ENCODE measurements at places on chromosomes 16 and 17. TPM values are rescaled to one million over a fixed set of nuclear protein-coding genes. Genes with fewer than 3 reads are reported as not detected.

Gene TTYH2
- total RNA-seq, result 8.3 TPM

Gene TIMP2
- 62.4 TPM for total RNA-seq

Gene ARL5C
- total RNA-seq, result not detected

Gene PRKCB
- 0.41 TPM for total RNA-seq

Gene SCGB1C2
- not detected for total RNA-seq

Gene TAC4
- total RNA-seq, result not detected

Gene C1QTNF8
- total RNA-seq, result 0.39 TPM

Gene CBLN1
- total RNA-seq, result not detected

Gene PRR29
- 0.10 TPM for total RNA-seq

Gene RAMP2
- total RNA-seq, result 1.1 TPM

Gene EVPLL
- total RNA-seq, result not detected

DNA sequence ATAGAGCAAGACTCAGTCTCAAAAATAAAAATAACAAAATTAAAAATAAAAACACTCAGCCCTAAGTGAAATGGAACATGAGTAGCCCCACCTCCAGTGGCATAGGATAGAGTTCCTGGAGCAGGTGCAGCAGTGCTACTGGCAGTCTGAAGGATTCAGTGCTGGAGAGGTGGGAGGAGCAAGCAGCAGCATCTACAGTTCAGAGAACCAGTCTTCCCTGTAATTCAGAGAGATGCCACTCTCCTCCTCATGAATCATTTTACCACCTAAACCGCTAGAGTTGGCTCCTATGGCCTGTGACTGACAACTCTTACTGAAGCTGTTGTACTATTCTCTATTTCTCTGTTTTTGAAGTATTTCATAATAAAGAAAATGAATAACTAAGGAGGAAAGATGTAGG, 56.0 kb upstream of the SMURF2 start:
- no peak for DNase-seq
- H3K27me3 ChIP-seq, result no peaks in the 10 kb centered on the region
- no peaks in the 10 kb centered on the region for H3K36me3 ChIP-seq

DNA sequence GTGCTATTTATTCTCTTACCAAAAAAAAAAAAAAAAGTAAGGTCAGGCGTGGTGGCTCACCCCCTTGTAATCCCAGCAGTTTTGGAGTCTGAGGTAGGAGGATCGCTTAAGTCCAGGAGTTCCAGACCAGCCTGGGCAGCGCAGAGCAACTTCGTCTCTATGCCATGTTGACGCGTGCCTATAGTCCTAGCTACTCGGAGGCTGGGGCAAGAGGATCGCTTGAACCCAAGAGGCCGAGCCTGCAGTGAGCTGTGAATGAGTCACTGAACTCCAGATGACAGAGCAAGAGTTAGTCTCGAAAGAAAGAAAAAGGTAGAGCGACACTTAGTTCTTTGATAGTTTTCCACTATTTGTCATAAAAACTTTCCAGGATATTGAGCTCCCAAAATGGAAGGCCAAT, 1.4 kb upstream of the TENT4B start:
- no peak for DNase-seq
- no peak overlapping the region for H3K4me3 ChIP-seq
- H3K4me1 ChIP-seq, result peaks cover 6% of the 10 kb centered on the region
- peak overlapping the region; percentile 84 for H3K27ac ChIP-seq

DNA sequence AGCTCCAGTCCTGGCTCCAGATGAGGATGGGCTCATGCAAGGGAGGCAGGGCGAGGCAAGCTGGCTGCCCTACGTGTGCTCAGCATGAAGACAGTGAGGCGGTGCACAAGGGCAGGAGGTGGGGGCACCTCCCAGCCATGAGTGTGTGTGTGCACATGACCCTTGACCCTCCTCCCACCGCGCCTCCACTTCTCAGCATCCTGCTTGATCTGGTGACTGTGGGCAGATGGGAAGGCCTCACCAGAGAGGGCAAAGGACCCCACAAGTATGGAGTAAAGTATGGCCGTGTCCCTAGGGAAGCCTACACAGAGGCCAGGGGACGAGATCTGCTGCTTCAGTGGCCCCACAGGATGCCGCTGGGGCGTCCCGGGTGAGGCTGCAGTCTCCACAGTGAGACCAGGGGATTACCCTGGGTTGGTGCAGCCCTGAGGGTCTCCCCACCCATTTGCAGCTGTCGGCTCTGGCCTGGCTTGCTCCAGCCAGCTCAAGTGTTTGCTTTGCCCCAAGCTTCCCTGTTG, 7.9 kb upstream of the RNF222 start:
- no peaks in the 10 kb centered on the region for H3K27me3 ChIP-seq
- H3K4me1 ChIP-seq, result no peaks in the 10 kb centered on the region
- H3K36me3 ChIP-seq, result no peaks in the 10 kb centered on the region
- H3K27ac ChIP-seq, result no peak overlapping the region

DNA sequence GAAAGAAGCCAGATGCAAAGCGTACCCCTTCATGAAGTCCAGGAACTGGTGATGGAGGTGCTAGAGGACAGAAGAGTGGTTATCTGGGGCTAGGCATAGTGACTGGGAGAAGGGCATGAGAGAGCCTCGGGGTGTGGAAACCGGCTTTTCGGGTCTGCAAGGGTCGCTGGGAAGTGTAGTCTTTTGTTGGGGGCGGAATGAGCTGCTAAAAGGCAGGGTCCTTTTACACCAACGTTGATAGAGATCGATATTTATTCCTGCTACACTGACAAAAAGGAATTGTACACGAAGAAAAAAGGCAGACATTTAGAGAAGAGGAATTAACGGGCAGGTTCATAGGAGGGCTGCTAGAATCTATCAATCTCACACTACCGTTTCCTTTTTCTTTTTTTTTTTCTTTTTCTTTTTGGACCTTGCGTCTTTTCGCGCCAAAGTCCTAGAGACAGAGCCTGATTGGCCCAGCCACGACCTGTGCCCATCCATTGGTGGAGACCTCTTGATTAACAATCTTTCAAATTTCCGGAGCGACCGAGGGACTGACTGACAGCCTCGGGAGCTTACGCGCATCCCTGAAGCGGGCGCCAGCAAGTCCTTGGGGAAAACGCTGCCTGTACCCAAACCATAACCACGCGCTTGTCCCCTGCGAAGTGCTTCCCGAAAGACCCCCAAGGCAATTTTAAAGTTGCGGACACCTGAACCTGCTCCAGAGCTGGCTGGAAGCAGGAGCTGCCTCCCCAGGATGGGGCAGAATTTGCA, 27.7 kb upstream of the DHRS7B start:
- no peaks in the 10 kb centered on the region for H3K27me3 ChIP-seq
- no peaks in the 10 kb centered on the region for H3K4me1 ChIP-seq
- peak; percentile 55 for DNase-seq
- peak overlapping the region; percentile 94 for H3K4me3 ChIP-seq
- H3K27ac ChIP-seq, result peak overlapping the region; percentile 83

DNA sequence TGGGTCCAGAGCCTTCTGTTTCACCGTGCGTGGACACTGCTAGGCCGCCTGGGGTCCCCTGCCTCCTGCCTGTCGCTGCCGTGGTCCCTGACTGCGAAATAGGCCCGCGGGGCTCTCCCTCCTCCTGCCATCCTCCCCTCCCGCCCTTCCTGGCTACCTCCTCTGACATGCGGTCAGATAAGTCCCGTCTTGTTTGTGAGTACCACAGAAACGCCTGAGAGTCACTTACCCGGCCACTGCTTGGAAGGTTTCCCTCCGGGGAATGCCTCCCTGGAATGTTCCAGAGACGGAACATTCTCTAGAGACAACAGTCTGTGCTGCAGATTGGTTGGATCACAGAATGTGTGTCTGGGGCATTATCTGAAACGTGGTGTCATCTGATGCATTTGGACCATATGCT, 22.7 kb downstream of the CIBAR2 start:
- no peaks in the 10 kb centered on the region for H3K36me3 ChIP-seq
- H3K27ac ChIP-seq, result no peak overlapping the region
- H3K4me1 ChIP-seq, result no peaks in the 10 kb centered on the region
- H3K27me3 ChIP-seq, result no peaks in the 10 kb centered on the region

DNA sequence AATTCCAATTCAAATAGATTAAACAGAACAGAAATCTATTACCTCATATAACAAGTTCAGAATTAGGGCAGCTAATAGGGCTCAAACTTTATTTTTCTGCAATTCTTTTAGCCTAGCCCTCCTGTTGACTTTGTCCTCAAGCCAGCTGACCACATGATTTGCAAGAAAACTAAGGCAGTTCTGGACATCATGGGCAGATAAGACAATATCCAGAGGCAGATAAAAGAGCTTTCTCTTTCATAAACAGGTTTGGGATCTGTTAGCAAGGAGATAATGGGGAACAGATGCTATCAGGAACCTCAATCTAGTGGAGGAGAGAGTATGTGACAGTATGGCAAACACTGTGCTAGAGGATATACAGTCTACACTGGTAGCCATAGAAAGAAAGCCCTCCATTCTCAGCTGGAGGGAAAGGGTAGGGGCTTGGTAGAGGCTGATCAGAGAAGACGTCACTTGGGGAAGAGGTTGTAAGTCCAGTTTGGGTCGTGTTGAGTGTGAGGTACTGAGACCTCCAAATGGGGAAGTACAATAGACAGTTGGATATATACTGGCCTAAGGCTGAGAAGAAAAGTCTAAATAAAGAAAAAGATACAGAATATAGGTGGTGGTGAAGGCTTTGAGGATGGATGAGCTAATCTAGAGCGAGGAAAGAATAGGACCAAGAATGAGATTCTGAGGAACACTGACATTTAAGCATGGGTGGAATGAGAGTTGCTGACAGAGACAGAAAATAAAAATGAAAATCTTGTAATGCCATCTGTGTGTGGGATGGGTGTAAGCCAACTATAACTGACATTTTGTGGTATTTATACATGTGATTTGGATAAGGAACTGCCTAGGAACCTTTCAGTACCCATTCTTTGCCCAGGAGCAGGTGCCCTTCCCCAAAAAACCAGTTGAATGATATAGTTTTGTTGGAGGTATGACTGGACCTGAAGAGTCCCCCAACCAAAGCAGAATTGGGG, 67.4 kb downstream of the CYB561 start:
- H3K4me1 ChIP-seq, result no peaks in the 10 kb centered on the region
- H3K27ac ChIP-seq, result no peak overlapping the region
- H3K36me3 ChIP-seq, result 0 out of 2 replicates have a peak, but pooled peaks cover 3% of the 10 kb centered on the region
- no peak overlapping the region for H3K4me3 ChIP-seq
- DNase-seq, result no peak

GRCh38 chr17:4476017-4476416, 22.7 kb upstream of the SPNS2 start:
- no peak for DNase-seq
- H3K36me3 ChIP-seq, result no peaks in the 10 kb centered on the region
- H3K27me3 ChIP-seq, result no peaks in the 10 kb centered on the region
- H3K4me1 ChIP-seq, result no peaks in the 10 kb centered on the region

- no peak for DNase-seq
- H3K4me3 ChIP-seq, result no peak overlapping the region
- H3K27me3 ChIP-seq, result no peaks in the 10 kb centered on the region
- H3K4me1 ChIP-seq, result no peaks in the 10 kb centered on the region
- no peak overlapping the region for H3K27ac ChIP-seq
Measured at GRCh38 chr17:80799538-80800480, 191.8 kb upstream of the CHMP6 start.

DNA sequence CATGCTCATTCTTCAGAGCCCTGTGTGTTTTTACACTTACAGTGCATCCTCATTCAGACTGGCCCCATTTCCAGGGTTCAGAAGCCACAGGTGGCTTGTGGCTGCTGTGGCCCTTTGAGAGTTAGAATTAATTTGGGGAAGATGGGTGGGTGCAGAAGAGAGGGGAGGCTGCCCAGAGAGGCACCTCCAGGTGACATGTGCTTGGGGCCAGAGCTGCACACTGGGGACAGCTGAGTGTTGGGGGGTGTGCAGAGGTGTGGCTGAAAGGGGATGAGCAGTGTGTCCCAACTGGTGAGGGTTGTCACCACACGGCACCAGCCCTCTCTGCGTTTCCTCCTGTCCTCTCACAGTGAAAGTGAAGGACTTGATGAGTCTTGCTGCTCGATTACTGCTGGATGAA, 6.9 kb upstream of the EIF1 start:
- no peaks in the 10 kb centered on the region for H3K27me3 ChIP-seq
- H3K36me3 ChIP-seq, result no peaks in the 10 kb centered on the region
- peaks cover 6% of the 10 kb centered on the region for H3K4me1 ChIP-seq
- H3K27ac ChIP-seq, result no peak overlapping the region

DNA sequence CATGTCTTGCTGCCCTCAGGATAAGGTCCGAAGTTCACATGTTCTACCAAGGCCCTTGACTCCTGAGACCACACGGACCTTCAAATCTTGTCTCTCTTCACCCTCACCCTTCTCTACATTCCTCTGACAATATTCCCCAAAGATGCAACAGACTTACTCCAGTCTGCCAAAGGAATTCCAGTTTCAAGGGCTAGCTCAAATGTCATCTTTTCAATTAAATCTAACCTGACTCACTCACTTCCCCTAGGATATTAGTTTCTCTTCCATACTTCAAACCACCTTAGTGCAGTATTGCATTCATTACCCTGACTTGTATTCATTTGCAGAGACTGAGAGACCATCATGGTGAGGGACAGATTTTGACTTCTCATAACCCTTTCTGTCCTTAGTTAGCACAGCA, 59.6 kb upstream of the ADCY9 start:
- no peaks in the 10 kb centered on the region for H3K4me1 ChIP-seq
- H3K36me3 ChIP-seq, result no peaks in the 10 kb centered on the region
- no peaks in the 10 kb centered on the region for H3K27me3 ChIP-seq
- H3K27ac ChIP-seq, result no peak overlapping the region

DNA sequence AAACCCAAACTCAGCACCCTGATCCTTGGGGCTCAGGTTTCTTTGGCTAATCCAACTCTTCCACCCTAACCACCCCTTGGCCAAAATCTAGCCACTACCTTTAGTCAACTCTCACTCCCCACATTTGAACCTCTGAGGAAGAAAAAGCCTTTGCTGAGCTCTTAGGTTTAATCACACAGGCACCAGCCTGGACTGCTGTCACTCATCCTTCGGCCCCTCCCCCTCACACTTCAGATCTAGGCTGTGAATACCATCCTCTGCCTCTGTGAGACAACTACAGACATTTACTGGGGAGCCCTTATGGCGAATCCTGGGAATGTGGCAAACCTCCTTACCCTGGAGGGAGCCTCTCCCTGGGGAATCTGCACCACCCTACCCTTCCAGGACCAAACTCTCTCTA, 5.3 kb upstream of the RNASEK start:
- no peak for DNase-seq
- no peaks in the 10 kb centered on the region for H3K27me3 ChIP-seq
- H3K4me1 ChIP-seq, result peaks cover 8% of the 10 kb centered on the region
- H3K36me3 ChIP-seq, result peaks cover 9% of the 10 kb centered on the region

DNA sequence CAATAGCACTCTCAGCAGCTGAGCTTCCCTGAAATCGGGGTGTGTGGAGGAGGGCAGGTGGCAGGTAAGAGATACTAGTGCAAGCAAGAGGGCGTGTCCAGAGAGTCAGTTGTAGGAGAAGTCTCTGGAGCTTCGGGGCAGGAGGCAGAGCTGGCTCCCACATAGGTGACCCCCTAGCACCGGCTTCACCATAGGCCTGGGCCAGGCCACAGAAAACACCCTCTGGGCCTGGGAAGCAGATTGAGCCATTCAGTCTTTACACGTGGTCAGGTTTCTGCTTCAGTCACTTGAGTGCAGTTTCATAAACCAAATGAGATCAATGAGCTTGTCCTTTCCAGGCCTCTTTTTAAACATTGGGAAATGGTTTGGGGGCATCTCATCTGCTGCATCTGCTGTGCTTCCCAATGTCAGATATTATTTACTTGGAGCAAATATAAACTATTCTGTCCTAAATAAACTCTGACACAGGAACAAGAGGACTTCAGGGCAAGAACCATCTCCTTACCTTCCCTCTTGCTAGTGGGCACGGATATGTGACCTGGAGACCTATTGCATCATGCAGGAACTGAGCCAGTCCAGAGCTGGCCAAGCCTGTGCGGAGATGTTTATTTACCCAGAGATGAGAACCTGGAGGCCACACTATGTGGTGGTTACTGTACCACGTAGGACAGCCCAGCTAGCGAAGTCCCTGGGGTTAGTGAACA, 16.1 kb downstream of the CCR7 start:
- H3K36me3 ChIP-seq, result no peaks in the 10 kb centered on the region
- peak overlapping the region; percentile 55 for H3K27ac ChIP-seq
- peak; percentile 51 for DNase-seq
- peaks cover 12% of the 10 kb centered on the region for H3K4me1 ChIP-seq
